ENCODE measurements at places on chromosomes 12 and 14.

DNA sequence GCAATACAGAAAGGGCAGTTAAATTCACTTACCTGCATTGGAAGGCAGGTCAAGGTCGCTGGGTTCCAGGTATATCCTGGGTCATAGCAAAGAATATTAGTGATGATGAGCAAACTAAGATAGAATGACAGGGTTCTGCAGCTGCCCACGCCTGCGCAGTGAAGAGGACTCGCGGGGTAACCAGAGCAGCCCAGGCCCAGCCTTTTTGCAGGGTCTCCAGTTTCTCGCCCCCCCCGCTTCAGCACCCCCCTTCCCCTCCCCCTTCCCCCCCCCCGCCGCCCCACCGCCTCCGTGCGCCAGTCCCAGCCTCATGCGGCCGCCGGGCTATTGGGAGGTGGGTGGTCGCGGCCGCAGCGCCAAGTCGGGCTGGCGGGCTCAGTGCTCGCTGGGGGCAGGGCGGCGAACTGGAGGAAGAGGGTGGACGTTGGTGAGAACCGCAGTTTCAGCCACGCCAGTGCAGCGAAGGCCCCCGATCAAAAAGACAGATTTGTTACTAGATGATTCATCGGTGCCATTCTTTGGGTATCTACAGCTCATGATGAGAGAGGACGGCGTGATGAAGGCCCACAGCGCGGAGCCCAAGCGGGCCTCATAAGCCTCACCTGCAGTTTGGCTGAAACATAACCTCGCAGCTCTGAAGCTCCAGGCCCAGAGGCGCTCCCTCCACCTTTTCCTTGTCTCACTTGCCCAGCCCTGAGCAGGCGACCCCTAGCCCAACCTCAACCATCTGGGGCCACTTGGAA lies 20.2 kb downstream of the SLC2A3 start:
- no peak for DNase-seq

GRCh38 chr12:22275843-22276242 lies 58.7 kb downstream of the ST8SIA1 start:
- DNase-seq, result no peak

- no peak for DNase-seq
These were observed 10.8 kb upstream of the CD163 start for GRCh38 chr12:7514416-7514815.

GRCh38 chr12:92628476-92628875 lies 74.3 kb upstream of the PLEKHG7 start:
- DNase-seq, result no peak

DNA sequence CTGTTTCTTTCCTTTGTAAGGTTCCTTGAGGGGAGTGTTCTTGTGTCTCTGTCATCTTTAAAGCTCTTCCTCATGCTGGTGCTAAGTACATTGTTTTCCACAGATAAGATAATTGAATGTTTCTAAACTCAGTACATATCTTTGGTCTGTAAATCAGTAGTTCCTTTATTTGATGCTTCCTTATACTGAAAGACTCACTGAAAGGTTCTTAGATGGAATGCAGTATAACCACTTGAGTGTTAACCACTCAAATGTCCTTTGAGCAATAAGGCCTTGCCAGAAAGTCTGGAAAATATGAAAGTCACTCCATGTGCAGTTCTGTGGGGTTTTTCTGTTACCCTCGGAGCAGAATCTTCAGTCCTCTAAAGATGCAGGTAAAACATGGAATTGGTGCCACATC lies 23.0 kb upstream of the RNU6-8 start:
- no peak for DNase-seq

DNA sequence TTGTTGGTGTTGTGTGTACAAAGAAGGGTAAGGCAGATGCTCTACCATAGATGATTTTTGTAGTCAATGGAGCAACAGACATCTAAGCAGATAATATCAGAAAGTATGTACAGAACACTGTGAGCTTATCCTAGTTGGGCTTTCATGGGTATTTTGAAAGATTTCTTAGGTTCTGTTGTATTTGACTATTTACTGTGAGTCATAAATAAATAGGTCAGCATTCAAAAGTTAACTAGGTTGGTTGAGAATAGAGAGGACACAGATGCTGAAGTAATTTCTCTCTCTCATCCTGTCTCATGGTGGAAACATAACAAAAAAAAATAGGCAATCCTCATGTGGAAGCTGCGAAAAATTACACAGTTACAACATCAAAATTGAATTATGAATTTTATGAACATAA lies 413.5 kb downstream of the CCDC91 start:
- no peak for DNase-seq

DNA sequence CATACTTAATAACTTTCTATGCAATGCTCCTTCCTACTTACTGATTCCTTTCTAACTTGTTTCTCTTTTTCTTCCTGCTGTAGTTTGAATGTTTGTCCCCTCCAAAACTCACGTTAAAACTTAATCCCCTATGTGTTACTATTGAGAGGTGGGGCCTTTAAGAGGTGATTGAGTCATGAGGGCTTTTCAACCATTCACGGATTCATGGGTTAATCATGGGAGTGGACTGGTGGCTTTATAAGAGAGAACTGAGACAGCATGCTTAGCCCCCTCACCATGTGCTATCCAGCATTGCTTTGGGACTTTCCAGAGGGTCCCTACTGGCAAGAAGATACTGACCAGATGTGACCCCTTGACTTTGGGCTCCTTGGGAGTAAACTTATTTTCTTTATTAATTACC lies 66.0 kb upstream of the TRIM9 start:
- no peak for DNase-seq

All from nucleus accumbens (tissue), 56 donors.